Stimulated activated CD4-positive, alpha-beta T cell treated with anti-CD3 and anti-CD28 coated beads, Interleukin-15, amount 100 ng/mL, for 48 hours (primary cell): ENCODE measurements at places on chromosomes 2 and 18.

- no peak for DNase-seq
Observed at GRCh38 chr2:177344316-177344715, 48.3 kb upstream of the AGPS start.

GRCh38 chr2:136718273-136718672, 47.1 kb upstream of the THSD7B start:
- no peak for DNase-seq

DNA sequence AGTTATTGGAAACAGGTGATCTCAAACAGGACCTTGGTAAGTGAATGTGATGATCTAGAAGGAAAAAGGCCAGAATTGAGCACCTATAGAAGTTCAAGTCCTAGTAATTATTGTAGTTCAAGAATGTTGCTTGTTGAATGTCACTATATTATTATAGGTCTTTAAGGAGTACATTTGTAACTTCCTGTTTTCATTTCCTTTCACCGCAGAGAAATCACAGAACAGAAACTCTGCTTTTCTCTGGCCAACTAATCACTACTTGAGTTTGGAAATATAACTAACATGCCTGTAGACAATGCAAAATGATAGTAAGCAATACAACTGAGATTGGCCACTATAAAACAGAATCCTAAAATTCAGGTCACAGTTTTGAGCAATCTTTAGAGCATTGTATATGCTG, 61.8 kb upstream of the EFEMP1 start:
- DNase-seq = no peak

DNA sequence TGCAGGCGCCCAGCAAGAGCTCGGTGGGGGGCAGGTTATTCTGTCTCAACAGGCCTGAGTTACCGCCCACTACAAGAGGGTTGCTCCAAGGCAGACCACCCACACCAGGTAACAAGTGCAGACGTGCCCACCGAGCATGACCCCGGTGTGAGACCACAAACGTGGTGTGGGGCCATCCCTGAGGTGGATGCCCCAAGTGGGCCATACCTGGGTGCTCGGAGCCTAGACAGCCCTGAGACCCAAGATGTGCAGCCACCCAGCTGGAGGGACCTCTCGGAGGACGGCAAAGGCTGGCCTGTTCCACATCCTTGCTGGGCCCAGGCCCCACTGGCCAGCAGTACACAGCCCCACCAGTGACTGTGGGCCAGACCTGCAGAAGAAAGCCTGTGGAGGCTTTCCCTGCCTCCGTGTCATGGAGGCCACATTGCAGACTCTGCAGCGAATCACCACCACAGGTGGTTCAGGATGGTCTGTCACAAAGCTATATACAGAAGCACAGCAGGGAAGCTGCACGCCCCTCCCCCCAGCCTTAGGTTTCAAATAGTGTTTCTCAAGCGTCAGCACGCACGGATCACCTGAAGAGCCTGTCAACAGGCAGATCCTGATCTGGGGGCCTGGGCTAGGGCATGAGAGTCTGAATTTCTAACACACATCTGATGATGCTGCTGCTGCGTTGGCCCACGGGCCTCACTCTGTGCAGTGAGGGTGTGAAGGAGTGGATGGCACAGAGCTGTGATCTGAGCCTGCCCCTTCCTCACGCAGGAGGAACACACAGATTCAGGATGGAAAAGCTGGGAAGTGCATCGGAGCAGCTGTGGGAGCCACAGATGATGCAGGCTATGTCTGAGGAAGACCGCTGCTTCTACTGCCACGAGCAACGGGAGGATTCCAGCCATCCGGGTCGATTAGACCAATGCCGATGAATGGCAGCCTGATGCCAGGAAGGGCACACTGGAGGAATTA, 96.8 kb downstream of the UXS1 start:
- no peak for DNase-seq

DNA sequence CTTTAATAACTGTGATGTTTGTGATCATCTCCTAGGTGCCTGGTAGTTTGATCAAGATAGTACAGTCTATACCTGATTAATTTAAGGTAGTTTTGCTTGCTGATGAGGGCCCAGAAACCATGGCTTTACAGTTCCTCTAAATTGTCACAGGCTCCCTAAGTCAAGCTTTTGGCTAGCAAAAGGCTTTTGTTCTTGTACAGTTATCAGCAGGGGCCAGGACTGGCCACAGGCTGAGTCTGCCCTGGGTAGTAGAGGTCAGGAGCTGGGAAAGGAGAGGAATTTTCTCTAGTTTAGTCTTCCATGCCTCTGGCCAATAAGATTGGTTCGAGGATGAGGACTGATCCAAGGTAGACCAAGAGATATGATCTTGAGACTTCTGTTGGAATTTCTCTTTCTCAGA, 3.6 kb upstream of the BOD1L2 start:
- no peak for DNase-seq

- DNase-seq = no peak
Observed at GRCh38 chr2:16660114-16660513, 5.5 kb downstream of the CYRIA start.

- DNase-seq = no peak
Observed at GRCh38 chr2:28717339-28717758, 34.3 kb upstream of the PPP1CB start.

- no peak for DNase-seq
Observed at GRCh38 chr2:86002375-86002774, 103.3 kb downstream of the POLR1A start.

GRCh38 chr2:178756843-178757242, 50.4 kb downstream of the TTN start:
- no peak for DNase-seq

DNA sequence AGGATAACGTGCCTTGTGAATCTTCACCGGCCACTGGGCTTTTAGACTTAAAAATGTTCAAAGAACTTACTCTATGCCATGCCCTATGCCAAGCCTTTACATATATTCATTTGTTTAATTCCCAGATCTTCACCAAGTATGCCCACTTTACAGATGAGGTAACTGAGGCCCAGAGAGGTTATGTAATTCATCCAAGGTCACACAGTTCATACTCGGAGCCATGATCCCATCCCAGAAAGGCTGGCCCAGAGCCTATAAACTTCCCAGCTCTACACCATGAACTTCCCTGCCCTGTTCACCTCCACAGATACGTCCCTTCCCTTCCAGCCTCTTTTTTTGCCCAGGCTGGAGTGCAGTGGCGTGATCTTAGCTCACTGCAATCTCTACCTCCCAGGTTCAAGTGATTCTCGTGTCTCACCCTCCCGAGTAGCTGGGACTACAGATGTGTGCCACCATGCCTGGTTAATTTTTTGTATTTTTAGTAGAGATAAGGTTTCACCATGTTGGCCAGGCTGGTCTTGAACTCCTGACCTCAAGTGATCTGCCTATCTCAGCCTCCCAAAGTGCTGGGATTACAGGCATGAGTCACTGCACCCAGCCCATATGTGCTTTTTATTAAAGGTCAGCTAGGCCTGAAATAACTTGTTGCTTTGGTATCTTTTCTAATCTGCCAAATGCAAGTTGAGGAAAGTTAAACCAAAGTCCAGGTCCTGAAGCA, 44.1 kb downstream of the MTHFD2 start:
- no peak for DNase-seq

DNA sequence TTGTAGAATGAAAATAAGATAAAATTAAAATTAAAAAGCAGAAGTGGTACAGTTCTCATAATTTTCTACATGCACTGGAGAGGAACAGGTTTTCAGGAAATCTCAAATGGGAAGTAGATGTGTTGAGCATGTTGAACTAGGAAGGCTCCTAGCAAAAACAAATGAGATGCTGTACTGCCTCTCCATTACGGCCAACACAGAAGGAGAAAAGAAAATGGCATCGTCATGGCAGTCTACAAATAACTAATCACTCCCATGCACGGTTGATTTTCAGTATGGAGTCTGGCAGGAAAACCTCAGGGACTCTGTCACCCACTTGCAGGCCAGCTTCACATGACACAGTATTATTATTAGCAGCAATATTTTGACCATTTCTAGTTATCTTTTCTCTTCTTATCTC, 278.7 kb downstream of the NRXN1 start:
- no peak for DNase-seq

DNA sequence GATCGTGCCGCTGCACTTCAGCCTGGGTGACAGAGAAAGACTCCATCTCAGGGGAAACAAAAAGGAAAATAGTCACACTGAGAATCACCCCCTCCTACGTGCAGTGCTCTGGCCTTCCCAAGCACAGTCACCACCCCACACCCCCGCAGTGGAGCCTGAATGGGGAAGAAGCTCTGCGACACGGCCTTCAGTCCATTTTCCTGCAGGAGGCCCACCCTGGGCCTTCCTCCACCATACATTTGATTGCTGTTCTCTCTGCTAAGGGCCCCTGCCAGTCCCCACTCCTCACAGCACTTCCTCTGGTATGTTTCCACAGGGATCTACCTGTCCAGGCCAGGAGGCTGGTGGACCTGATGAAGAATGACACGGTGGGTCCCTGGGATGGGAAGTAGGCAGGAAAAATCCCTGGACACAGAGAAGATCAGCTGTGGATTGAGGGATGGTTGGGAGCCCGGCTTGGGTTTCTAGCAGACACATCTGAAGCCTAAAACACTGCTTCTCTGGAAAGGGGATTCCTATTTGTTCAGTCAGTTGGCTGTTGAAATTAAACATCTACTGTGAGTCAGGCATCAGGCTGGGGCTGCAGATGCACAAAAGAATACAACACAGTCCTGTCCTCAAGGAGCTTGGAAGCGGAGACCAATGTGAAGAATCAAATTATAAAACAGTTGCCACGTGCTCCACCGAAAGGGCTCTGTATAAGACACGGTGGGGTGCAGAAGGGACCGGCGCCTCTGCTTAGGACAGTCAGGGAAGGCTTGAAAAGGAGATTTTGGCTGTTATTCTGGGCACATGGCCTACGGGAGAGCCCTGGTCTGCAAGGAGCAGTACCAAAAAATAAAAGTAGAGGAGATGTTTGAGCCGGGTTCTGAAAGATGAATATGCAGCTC, 82.2 kb downstream of the PLB1 start:
- no peak for DNase-seq

DNA sequence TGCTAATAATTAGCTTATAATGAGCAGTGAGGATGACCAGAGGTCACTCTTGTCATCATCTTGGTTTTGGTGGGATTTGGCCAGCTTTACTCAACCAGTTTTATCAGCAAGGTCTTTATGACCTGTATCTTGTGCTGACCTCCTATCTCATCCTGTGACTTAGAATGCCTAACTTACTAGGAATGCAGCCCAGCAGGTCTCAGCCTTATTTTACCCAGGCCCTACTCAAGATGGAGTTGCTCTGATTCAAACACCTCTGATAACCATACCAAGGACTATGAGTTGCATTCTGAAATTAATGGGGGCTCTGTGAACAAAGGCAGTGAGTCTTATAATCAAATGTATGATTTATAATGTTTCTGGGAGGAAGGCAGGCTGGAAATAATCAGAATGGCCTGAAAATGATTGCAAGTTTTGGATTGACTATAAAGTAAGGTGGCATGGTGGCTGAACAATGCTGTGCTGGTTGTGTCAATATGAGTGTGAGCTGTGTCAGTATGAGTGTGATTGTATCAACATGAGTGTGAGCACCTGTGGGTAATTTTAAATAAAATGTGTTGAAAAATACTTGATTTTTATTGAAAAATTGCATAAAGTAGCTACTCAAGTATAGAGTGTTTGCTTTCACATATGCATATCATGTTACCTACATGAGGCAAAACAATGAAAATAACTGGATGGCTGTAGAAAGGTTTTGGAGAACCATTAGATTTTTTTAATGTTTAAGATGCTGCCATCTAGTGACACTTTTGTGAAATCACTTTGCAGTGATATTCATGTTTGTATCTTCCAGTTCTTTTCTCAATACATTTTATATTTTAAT, 103.0 kb downstream of the KYNU start:
- DNase-seq = no peak

- no peak for DNase-seq
Observed at GRCh38 chr2:55408918-55409868, 10.5 kb downstream of the CCDC88A start.

DNA sequence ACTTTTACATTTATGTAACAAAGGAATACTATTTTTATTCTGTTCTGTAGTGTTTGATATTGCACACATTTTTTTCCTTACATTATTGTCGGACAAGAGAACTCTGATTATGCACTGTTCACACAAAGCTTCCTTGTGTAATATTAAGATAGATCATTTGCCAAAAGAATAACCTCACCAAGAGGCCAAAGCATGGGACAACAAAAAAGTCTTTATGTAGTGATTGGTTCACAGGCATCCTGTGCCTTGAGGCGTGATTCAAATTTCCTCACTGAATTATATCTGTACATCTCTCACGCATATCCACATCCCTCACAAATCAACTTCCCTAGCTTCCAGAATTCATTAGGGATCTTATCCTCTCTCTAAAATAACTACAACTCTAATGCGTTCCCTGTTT, 642.7 kb downstream of the NR4A2 start:
- no peak for DNase-seq

DNA sequence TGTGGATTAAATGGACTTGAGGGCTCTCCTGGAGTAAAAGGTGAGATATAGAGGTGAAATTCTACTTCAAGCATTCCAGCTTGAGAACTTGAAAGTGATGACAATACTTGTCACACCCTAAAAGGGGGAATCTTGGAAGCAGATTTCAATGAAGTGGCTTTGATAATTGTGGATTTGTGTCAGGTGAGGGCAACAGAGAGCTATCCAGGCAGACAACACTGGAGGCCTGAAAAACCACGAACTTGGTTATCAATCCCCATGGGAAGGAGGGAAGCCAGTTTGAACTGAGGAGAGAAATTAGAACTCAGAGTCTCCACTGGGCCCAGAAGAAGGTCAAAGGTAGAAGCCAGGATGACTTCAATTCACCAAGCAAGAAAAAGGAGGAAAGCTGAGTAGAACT, 263.9 kb downstream of the FIGN start:
- no peak for DNase-seq

GRCh38 chr2:229130522-229130921, 140.6 kb downstream of the PID1 start:
- DNase-seq = no peak

GRCh38 chr18:58025733-58026132, 18.3 kb upstream of the NEDD4L start:
- no peak for DNase-seq

DNA sequence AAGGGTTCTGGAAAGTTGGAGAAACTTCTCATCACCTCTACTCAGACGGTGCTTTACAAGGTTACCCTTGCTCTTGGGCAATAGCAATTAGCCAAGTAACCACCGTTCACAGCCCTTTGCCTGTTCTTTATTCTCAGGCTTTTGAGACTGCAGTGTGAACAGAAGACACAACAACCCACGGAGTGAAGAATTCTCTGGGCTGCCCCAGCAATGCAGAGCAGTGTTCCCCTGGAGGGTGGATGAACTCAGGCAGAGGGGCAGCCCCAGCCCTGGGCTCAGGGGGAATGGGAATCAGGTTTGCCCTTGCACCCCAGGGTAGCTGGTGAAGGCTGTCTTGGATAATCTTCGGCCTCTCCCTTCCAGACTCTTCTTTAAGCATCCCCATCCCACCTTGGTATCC, 69.1 kb downstream of the MCFD2 start:
- no peak for DNase-seq

DNA sequence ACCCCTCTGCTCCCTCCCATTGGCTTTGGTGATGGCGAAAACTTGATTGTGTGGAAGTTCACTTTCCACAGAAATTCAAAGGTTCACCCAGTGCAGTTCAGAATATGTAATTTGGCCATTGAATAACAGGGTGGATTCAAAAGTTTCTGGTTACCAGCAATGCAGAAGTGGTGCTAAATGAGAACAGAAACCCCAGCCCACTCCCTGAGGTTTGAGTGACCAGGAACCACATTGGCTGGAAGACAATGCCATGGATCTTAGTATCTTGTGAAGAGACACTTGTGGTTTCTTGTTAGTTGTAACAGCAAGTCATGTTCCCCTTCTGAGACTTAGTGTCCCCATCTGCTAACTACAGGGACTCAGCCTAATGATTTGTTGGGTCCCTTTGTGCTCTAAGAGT, 49.8 kb downstream of the QPCT start:
- DNase-seq = no peak
